ENCODE measurements at places on chromosomes 1 and 21.
A peak's percentile ranks its signal among the peaks of the same experiment; 100 is the strongest.

DNA sequence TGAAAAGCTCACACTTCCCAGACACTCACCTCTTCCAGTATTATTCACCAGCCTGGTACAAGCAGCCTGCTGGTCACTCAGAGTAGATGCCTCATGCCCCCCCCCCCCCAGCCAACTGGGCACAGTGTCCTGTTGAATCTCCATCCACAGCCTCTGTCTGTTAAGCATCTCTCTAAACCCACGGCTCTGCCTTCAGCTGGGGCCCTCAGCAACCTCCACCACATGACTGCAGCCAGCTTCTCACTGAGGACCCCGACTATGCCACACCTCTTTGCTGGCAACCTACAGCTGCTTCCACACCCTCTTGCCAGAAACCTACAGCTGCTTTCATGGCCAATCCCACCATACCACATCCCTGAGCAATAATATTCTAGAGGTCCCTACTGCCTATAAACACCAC is 113.1 kb downstream of the RHOU start:
- DNase-seq = no peak

- no peak for DNase-seq
Measured at GRCh38 chr1:25738499-25738898, 61.5 kb upstream of the SELENON start.

DNA sequence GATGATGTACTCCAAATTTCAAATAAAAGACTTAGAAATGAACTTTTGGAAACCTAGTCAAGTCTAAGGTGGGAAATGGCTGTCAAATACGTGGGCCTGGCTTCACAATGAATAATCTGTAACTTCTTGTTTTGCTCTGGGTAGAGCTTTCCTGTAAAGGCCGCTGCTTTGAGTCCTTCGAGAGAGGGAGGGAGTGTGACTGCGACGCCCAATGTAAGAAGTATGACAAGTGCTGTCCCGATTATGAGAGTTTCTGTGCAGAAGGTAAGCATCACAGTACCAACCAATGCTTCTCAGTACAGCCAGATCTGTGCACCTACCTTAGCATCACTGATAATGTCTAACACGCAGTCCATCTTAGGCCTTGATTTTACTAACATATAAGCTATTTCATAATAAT is 73.6 kb downstream of the TPR start:
- no peak for DNase-seq

- no peak for DNase-seq
Measured at GRCh38 chr1:114479134-114479533, 31.9 kb downstream of the TRIM33 start.

GRCh38 chr1:19337289-19337688 is 25.2 kb downstream of the SLC66A1 start:
- no peak for DNase-seq

DNA sequence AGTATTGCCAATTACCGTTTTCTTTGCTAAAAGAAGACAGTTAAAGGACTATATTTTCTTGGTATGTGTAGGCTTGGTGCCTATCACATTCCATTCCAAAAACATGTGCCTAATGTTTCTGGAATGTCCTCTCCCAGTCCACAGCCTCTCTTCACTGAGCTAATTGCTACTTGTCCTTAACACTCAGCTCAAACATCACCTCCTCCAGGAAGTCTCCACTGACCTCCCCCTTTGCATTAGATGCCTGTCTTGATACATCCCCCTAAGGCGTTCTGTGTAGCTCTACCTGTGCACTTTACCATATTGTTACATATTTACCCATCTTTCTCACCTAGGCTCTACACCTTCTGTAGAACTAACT is 195.6 kb upstream of the CAMK1G start:
- no peak for DNase-seq

- DNase-seq = no peak
Measured at GRCh38 chr1:32486463-32487113, 21.7 kb downstream of the ZBTB8B start.

GRCh38 chr21:46183910-46184624 is at the start of gene SPATC1L:
Gene SPATC1L (minus strand): TSS chr21:46184459. CDS start chr21:46182816, 1,643 bp downstream.
- DNase-seq = peak; percentile 75

DNA sequence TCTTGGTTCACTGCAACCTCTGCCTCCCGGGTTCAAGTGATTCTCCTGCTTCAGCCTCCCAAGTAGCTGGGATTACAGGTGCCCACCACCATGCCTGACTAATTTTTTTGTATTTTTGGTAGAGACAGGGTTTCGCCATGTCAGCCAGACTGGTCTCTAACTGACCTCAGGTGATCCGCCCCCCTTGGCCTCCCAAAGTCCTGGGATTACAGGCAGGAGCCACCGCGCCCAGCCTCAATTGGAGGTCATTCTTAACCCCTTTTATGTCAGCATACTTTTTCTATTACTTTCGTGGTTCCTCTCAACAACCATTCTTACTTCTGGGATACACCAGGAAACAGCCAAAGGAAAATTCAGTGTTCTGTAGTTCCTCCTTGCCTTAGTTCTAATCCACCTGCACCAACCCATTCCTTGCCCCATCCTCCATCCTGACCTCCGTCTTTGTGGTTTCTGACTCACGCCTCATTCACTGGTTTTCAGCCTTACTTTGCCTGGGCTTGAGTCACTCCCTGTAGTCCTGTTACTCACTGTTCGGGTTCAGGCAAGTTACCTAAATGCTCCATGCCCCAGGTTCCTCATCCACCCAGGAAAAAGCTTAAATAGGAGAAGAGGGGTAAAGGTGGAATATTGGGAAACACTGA is 12.9 kb upstream of the BCL10 start:
- no peak for DNase-seq

- DNase-seq = no peak
Measured at GRCh38 chr1:42403880-42404400, 23.3 kb downstream of the RIMKLA start.

DNA sequence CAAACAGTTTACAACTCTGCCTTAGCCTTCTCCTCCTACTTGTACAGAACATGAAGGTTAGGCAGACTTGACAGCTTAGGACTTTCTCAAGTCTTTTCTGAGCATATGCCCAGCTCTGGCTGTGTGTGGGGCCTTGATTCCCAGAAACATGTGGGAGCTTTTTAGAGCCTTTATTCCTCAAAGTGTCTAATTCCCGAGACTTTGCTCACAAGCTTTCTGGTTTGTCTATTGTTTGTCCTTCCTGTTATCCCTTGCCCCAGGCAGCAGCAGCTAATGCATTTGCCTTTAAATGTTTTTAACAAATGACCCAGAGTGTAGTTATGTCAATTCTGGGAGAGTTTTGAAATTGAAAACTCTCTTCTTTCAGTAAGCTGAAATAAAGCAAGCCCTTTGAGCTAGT is 29.2 kb downstream of the ST7L start:
- DNase-seq = no peak

GRCh38 chr1:228987286-228987685 is 252.0 kb downstream of the RHOU start:
- no peak for DNase-seq

GRCh38 chr1:203146537-203146936 is 19.0 kb downstream of the ADORA1 start:
- no peak for DNase-seq

DNA sequence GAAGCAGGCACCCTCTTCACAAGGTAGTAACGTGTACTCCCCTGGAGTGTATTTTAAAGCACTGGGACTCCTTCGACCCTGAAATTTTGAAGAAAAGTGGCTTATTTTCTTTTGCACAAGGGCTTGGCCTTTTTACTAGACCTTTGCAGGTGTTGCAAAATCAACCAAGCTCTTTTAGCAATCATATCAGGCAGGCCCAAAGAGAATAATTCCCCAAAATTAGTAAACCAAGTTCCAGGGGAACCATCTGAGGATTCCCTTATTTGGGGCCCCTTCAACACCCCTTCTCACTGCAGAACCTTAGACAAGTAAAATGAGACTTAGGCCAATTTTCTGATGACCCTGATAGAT is 28.3 kb downstream of the CBR1 start:
- DNase-seq = no peak

- no peak for DNase-seq
Measured at GRCh38 chr1:76082062-76082461, 7.5 kb downstream of the ST6GALNAC3 start.

DNA sequence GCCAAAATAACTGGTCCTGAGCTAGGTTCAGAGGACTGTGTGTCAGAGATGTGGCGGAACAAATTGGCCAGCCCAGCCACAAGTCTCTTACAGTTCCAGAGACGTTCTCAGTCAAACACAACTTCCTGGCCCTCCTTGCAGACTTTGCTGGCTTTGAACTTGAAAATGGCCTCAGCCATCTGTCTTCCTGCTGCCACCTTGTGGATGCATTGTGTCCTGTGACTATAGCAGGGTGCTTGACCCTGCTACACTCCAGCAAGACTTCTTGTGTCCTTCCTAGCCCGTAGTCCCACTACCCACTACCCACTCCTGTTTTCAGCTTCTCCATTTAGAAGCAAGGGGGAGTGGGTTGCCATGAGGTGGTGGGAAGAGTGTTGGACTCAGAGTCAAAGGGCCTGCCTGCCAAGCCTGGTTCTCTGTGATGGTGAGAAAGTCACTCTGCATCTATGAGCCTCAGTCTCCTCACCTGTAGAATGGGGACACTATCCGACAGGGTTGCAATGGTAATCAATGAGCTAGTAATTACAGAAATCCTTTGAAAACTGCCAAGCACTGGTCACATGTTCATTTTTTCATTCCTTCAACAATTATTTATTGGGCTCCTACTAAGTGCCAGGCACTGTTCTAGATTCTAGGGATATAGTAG is 109.9 kb downstream of the IGSF21 start:
- peak; percentile 39 for DNase-seq

DNA sequence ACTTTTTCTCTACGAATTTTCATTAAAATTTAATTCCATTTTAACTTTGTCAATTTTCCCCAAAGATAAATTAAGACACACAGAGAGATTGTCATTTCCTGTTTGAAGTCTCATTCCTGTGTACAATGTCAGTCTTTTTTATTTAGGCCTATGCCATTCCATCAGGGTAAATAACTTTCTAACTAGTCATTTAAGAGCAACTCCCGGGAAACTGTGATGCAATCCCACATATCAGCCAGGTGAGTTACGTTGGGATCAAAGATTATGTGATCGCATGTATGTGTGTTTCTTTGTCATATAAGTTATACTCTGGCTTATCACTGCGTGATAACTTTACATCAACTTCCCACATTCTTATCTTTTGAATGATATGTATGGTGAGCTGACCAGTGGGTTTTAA is 86.1 kb upstream of the S1PR1 start:
- DNase-seq = no peak

GRCh38 chr1:40382601-40383000 is 9.1 kb downstream of the SMAP2 start:
- no peak for DNase-seq

DNA sequence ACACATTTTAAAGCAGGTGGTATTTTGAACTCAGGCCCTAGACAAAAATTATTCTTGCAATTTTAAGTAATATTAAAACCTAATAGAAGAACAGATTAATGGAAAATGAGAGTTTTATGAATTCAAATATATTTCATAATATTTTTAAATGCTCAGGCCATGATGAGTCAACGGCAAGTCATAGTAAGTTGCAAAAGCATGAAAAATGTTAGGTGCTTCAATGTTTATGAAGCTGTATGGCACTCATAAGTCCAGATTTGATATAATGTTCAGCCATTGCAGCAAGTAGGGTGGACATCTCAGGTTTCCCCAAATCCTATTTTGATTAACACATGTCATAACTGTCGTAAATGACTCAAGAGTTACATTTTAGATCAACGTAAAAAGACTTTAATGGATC is 112.6 kb downstream of the GRIK1 start:
- no peak for DNase-seq

GRCh38 chr1:214518361-214518760 is 33.0 kb downstream of the PTPN14 start:
- no peak for DNase-seq

DNA sequence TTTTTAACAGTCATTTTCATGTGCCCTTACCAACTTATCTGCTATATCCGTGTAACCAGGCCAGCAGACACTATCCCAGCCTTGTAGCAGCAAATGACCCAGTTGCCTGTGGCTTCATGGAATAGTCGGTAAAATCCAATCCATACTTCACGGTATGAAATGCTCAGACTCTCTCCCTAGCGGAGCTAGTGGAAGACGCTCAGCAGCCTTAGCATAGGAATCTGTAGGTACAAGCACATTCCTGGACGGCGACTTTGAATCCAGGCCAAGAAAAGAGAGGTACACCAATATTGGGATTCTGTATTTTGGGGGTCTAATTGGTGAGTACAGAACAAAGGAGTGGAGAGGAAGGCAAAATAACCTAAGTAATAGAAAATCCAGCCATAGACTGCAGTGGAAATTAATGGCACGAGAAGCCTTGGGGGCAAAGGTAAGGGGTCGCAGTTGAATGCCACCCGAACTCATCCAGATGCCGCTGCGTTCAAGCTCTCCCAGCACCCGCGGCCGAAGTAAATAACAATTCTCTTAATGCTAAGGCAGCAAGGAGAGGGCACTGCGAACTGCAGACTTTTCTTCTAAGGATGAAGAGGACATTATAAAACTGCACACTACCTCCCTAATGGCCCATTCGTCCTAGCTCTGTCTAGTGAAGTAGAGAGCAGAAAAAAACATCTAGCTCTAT is 17.7 kb upstream of the TBX15 start:
- DNase-seq = no peak

GRCh38 chr1:20376880-20377494 is 86.3 kb downstream of the VWA5B1 start:
- peak; percentile 79 for DNase-seq

GRCh38 chr1:232416026-232416568 is 213.8 kb downstream of the SIPA1L2 start:
- no peak for DNase-seq

GRCh38 chr1:51576085-51576444 is 40.8 kb upstream of the OSBPL9 start:
- no peak for DNase-seq

GRCh38 chr1:224223819-224224714 is 41.0 kb downstream of the DEGS1 start:
- DNase-seq = no peak

DNA sequence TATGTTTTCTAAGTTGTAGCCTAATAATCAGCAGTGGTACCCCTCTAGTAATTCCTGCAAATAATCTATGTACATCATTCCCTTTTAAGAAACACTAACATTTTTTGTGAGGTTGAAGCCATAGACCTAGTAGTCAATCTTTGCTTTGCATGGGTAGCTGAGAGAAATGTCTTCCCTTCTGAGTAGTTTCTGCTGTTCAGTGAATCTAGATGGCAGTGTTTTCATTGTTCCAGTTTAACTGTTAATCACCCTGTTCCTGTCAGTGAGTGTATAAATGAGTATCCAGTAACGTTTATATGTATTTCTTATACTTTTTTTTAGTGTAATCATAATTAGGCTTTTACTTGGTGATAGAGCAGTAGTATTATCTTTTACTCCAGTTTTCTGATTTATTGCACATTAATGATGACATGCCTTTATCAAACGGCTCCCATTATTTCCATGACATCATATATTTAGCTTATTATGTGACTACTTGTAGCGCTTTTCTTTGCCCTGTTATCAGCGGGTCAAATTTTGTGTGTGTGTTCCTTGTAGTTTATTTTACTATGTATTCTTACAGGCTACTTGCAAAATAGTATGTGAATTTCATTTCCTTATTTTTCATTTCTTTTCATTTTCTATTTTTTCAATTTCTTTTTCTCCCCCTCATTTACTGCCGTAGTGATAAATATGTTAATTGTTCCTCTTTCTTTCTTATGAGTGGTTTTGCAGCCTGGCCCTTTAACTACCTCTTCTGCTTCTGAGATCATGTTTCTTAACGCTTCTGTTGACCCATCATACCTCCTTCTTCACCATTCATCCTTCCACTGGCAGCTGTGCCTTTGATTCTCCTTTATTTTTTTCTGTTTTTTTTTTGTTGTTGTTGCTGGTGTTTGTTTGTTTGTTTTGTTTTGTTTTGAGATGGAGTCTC is 18.8 kb downstream of the CEP350 start:
- DNase-seq = no peak

GRCh38 chr1:57623791-57624538 is 200.1 kb upstream of the DAB1 start:
- DNase-seq = no peak
